ENCODE measurements at places on chromosomes 7 and 10.

DNA sequence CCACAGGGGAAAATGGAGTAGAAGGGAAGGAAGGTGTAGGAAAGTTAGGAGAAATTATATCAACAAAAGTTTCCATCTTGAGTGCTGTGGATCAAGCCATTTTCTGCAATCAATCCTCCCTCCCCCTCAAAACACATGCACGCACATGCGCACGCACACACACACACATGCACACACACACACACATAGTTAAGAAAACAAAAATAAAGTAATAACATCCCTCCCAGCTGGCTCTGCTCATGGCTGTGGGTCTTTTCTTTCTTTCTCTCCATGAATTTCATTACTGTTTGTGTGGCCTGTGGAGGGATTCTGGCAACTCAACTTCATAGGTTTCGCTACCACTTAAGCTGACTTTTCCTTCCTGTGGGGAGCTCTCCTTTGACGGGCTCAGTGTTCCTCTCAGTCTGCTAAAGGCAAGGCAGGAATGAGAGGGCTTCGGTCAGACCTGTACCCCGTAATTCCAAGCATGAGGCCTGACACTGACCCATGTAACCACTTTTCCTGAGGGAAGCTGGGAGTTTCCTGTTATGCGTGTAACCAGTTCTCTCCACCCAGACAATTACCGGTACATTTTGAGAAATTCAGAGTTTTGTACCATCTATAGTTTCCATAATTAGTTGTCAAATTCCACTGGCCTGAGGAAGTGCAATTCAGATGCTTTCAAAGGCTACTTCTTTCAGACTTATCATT is 79.8 kb downstream of the ZNF92 start:
- DNase-seq: no peak

DNA sequence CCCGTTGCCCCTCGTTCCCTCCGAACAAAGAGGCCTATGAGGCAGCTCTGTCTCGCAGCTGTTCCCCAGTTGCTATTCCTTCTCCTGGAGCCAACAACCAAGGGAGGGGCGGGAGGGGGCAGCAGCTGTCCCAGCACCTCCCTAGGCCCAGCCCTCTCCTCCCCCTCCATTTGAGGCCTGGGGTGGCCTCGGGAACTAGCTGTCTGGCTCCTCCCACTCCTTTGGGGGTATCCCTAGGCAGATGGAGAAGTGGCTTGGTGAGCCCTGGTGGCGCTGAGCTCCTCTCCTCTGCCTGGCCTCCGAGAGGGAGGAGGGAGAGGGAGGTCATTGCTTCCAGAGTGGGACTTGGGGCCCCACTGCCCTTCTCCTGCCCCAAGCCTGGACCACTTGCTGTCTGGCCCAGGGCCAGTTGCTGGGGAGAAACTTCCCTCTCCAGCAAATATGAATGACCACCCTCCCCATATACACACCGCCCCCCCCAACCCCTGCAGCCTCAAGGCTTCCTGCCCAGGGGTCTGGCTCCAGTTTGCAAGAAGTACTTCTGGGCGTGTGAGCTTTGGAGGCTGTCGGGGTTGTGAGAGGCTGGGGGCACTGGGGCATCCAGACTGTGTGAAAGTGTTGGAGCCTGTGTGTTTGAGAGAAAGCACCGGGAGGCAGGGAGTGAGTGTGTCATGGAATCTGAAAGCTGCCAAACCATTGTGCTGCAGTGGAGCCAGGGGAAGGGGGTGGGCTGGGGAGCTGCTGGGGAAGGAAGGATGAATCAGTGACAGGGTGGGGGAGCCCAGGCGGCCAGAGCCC is 3.1 kb downstream of the FLNC start:
- DNase-seq: no peak

DNA sequence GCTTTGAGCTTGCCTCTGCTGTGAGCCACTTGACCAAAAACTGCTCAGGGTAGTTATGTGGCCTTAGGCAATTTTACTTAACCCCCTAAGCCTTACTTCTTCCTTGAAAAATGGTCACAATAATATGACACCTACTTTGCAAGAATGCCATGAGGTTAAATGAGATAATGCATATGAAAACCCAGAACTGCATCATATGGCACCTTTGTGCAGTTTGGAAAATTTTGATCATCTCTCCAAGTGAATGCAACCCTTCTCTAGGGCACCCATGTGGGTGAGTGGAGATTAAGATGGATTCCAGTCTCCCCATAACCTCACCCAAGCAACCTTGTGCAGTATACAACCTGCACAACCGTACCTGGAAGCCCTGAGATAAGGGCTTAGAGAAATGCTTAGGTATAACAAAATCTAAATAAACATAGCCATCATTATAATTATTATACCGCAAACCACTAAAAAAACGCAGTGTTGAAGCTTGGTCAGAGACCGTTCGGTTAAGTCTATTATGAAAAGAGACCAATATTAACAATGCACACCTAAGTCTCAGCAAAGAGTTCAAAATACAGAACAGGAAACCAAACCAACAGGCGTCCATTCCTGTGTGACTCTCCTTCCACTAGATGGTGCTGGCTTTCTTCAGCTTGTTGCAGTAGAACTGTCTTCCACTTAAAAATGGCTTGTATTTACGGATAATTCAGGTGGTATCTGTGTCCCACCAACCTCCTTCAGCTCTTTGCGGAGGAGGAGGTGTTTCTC is 21.0 kb upstream of the ASB15 start:
- DNase-seq: no peak

DNA sequence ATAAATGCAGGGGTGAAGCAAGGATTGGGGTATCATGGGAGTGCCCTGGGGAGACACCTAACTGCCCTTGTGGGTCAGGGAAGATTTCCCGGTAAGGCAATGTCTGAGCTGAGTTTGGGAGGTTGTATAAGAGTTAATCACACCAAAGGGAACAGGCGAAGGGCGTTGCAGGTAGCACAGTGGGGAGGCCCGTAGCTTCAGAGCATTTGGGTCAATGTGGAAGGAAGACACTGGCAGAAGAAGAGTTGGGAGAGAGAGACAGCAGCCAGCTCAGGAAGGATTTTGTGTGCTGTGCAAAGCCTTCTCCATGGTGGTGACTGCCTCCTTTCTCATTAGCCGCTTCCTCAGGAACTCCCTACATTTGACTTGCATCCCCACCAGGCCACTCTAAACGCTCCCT is 80.8 kb upstream of the LEP start:
- no peak for DNase-seq

- no peak for DNase-seq
Measured at GRCh38 chr7:142481548-142481947, 223.7 kb upstream of the PRSS58 start.

- no peak for DNase-seq
Measured at GRCh38 chr10:44395396-44395795, 10.5 kb upstream of the CXCL12 start.

DNA sequence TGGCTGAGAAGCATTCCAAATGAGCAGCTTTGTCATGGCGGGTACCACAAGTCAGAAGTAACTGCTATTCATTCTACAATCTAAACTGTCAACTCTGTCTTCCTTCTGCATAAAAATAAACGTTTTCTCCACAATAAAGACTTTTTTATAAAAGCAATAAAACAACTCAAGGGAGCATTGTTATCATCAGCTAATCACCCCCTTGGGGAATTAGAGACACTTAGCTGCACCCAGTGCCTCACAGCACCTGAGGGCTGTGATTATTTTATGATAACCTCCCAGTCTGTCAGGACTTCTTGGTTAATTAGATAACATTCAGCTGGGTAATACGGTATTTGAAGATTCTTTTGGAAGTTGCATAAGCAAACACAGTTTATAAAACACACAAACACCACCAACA is 155.6 kb downstream of the PPP1R3A start:
- DNase-seq: no peak

GRCh38 chr7:125644109-125644508 is 714.5 kb upstream of the POT1 start:
- no peak for DNase-seq

- no peak for DNase-seq
Measured at GRCh38 chr10:124745252-124745651, 1.1 kb upstream of the FAM53B start.

DNA sequence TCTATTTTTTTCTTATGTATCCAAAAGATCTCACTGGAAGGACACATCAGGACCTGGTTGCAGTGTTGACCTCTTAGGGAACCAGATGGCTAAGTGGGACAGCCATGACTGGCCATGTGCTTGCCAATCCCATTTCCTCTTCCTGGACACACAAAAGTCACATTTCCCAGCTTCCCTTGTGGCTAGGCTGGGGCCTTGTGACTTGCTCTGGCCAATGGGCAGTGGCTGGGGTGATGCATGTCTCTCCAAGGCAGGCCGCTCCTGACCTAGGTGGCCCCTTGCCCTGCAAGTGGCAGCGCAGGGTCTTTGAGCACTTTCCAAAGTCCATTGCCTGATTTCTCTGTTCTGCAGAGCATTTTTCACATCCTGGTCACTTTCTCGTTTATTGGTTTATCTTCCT is 41.7 kb upstream of the HSPA12A start:
- DNase-seq: no peak

- no peak for DNase-seq
Measured at GRCh38 chr10:16789261-16789660, 28.0 kb downstream of the RSU1 start.

- DNase-seq: no peak
Measured at GRCh38 chr7:102004229-102004628, 186.8 kb downstream of the CUX1 start.

DNA sequence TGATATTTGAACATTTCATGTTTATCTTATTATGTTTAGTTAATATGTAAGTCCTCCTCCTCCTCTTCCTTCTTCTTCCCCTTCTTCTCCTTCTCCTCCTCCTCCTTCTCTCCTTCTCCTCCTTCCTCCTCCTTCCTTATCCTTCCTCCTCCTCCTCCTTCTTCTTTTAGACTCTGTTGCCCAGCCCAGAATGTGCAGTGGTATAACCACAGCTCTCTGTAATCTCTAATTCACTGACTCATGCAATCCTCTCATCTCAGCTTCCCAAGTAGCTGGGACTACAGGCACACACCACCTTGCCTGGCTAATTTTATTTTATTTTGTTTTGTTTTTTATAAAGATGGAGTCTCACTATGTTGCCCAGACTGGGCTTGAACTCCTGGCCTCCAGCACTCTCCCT is 83.4 kb upstream of the ODAD2 start:
- no peak for DNase-seq

GRCh38 chr7:24464861-24465260 is 108.4 kb upstream of the PALS2 start:
- no peak for DNase-seq

DNA sequence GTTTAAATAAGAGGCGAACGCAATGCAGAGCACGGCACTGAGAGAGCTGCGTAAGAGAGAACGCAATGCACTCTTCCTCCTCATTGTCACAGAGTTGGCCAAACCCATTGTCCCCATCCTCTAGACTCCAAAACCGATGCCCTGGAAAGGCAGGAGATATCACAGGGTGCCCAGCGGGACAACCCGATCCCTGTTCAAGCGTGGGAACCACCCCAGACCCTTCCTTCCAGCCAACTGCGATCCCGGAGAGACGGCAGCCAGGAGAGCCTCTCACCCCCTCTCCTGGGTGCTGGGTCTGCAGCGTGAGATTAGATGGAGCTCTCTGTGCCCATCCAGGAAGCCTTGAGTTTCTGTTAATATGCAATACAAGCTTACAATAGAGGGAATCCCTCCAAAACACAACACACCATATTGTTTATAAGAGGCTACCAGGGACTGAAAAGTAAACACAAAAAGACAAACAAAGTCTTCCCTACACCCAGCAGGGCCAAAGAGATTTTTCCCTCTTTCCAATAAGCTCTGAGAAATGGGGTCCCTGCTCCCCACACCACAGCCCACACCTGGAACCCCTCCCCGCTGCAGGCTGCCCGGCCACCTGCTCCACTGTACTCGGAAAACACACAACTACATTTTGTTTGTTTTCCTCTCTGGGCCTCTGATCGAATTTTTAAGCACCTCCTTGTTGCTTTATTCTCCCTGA is 187.6 kb downstream of the ADARB2 start:
- DNase-seq: no peak

DNA sequence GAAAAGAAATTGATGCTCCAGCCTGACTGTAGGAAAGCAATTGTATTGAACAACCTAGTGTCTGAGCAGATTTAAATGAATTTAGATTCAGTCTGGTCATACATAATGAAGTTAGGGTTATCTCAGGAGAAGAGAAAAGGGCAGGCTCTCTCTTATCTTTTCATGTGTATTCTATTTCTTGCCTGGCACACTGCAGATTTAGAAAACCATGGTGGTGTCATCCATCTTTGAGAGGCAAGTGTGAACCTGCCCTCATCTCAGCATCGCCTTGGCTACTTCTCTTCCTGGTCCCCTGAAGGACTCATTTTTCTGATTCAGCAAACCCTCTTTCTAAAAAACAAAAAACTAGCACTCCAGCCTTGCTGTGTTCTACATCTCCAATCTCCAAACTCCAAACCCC is 137.7 kb downstream of the LRRC4 start:
- DNase-seq: no peak

GRCh38 chr7:30845426-30846135 is 66.1 kb upstream of the AQP1 start:
- no peak for DNase-seq

GRCh38 chr7:95421000-95421846 is 13.6 kb downstream of the PON2 start:
- no peak for DNase-seq

DNA sequence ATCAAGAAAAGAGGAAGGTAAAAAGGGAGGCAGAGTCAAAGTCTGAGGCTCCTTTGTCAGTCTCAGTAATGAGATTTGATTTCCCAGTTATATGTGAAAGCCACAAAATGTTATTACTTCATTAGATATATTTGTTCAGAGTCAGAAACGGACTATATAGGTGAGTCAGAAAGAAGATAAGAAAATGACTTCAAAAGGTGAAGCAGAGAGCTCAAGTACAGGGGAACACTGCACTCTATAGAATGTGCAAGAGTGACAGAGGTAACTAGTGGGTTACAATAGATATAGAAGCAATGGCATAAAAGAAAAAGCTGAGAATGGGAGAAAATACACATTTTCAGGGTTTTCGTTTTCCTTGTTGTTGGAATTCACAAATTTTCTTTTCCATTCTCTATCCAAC is 43.3 kb downstream of the DGKB start:
- DNase-seq: no peak

GRCh38 chr10:86857128-86857721 is 100.2 kb downstream of the MMRN2 start:
- no peak for DNase-seq

DNA sequence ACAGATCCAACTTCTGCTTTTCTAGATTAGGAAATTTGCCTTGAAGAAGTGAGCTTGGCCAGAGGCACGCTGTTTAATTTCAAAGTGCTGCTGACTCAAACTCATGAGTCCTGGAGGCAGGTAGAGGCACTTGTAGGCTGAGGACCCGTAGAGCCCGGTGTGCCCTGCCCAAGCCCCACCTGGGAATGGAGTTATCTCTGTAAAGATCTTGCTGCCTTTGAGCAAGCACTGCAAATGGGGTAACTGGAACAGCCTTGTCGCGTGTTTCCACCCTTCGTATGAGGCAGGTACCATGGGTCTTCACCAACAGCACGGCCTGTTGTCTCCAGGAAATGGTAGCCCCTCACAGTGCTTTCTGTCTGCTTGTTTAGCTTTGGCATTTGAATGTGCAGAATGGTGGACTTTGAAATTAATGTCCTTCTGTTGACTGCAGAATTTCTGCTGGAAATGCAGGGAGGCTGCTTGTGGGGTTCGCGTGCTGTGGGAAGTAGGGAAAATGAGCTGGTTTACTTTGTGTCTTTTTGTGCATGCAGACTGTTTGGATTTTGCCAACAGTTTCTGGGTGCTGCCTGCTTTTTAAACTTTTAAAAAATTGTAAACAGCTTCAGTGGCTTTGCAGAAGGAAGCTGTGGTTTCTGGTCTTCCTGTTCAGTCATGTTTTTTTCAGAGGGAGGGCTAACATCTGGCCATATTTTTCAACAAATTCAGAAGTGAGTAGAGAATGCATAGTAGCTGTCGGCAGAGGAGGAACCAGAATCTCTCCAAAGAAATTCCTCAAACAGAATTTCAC is 27.2 kb downstream of the CCM2 start:
- no peak for DNase-seq

- DNase-seq: no peak
Measured at GRCh38 chr10:89295597-89295996, 6.2 kb upstream of the IFIT2 start.

Data from stimulated activated effector memory CD8-positive, alpha-beta T cell treated with anti-CD3 and anti-CD28 coated beads, Interleukin-12 subunit alpha, Interleukin-12 subunit beta, amount 100 ng/mL, for 72 hours (primary cell).